Mesothelial cell of epicardium (in vitro differentiated cells): ENCODE measurements at places on chromosomes 12 and 14. TPM values are rescaled to one million over a fixed set of nuclear protein-coding genes. Genes with fewer than 3 reads are reported as not detected.

DNA sequence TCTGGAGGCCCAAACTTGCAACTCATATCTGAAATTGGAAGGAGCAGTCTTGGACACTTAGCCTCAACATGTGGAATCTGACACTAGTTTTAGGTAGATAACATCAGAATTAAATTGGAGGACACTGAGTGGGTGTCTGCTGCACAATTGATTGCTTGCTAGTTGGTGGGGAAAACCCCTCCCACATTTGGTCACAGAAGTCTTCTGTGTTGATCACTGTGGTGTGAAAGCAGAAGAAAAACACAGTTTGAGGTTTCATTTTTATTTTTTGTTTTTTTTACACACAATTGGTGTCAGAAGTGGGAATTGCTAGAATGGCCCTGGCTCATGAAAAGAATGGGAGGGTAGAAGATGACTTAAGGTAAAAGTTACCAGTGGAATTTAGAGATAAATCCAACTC, 78.0 kb upstream of the CD163 start:
- no peak for DNase-seq

DNA sequence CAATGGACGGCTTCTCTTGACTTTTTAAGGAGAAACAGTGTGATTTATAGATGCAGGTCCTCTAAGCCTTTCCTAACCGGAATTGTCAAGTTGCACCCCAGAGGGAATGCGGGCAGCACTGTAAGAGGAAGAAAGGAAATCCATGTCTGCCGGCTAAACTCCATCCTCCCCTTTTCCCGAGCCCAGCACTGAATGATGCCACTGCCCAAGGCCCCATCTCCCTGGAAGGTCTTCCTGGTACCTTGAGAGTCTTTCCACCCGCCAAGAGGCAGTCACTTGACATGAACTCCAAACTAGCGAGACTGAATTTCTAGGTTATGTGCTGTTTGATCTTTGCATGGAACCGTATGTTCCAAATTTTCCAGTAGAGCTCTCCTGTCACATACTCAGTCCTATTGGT, 313.4 kb upstream of the FKBP4 start:
- no peak for DNase-seq

DNA sequence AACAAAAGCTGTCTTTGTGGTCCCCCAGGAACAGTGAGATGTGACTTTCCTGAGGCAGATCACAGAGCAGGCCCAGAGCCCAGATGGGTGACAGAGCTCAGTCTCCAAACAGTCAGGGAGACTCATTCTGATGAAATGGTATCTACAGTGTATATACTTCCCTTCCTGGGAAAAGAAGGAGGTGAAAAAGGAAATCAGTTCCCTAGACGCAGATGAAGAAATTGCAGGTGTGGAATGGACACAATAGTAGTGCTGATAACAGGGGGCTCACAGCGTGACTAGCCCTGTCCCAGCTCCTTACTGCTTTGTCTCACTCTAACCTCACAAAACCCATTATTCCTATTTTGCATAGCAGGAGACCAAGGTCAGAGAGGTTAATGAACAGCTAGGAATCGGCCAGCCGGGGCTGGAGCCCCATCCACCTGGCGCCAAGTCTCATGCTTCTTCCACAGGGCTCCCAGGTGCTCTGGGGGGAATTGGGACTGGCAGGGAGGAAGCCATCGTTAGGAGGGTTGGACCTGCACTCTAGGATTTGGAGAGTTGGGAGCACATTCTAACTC, 11.9 kb downstream of the KCNH3 start:
- no peak for DNase-seq

DNA sequence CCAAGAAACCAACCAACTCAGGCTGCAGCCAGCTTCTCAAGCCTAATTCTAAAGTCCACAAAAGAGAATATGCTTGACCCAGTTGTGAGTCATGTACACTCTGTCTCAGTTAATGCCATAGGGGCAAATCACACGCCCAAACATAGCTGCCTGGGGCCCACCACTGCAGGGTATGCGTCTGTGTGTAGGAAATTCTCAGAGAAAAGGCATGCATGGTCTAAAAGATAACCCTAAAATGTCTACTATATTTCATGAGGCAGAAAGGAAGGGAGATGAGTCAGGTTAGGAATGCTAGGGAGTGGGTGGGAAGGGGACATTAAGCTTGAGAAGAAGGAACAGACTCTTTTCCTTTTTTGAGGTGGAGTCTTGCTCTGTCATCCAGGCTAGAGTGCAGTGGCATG, 22.3 kb upstream of the SPTLC2 start:
- DNase-seq: no peak

- DNase-seq: no peak
These were observed 140.5 kb downstream of the SLC16A7 start for GRCh38 chr12:59736359-59736758.

DNA sequence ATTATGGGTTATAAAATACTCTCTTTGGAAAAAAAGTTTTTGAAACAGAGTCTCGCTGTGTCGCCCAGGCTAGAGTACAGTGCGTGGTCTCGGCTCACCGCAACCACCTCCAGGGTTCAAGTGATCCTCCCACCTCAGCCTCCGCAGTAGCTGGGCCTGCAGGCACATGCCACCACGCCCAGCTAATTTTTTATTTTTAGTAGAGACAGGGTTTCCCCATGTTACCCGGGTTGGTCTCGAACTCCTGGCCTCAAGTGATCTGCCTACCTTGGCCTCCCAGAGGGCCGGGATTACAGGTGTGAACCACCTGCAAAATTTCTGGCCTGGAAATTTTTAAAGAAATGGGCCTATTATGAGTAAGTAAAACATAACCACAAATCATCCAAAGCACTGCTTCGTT, 3.8 kb downstream of the USP15 start:
- DNase-seq: no peak

- no peak for DNase-seq
These were observed 39.0 kb downstream of the ACTN1 start for GRCh38 chr14:68939893-68940613.

SMCO2 gene
- not detected in 3 replicates for total RNA-seq

DNA sequence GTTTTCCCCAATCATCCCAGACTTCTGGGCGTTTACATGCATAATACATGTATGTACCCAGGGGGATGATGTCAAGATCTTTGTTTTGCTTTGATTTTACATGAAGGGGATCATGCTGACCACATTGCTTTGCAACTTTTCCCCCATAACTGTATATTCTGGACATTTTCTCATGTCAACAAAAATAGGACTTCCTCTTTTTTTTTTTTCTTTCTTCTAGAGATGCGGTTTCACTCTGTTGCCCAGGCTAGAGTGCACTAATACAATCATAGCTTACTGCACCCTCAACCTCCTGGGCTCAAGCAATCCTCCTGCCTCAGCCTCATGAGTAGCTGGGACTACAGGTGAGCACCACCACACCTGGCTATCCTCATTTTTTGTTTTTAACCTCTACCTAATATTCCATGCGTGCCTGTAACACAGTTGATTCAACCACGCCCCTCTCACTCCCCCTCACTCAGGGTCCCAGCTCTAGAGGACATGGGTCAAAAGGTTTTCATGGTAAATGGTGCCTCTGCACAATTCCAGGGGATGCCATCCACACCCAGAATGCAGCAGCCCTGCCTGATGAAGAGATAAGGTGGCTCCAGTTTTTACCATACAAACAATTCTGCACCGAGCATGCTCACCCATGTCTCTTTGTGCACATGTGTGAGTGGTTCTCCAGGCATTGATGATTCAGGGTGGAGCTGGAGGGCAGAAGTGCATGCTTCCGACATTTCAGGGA, 32.0 kb upstream of the CIPC start:
- no peak for DNase-seq
